ENCODE measurements at places on chromosomes 3 and 15.

GRCh38 chr3:113753376-113753985 is 6.6 kb downstream of the ATP6V1A start:
- DNase-seq: no peak

- DNase-seq: no peak
Measured at GRCh38 chr3:47617086-47618010, 38.7 kb upstream of the CSPG5 start.

DNA sequence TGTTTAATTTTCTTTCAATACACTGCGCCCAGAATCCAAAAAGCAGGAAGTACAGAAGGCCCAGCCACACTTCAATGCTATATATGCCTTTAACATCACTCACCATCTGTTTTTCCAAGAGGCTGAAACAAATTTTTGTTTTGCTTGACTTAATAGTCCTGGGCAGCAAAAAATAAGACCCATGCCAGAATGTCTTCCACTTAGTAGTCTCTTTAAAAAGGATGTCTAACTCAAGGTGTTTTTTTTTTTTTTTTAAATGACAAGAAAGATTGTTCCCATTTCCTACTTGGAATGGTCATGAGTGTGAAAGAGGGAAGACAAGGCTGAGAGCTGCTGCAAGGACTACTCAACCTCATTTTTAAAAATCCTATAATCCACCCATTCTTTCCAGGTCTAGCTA is 590.3 kb upstream of the SGO1 start:
- DNase-seq: no peak

DNA sequence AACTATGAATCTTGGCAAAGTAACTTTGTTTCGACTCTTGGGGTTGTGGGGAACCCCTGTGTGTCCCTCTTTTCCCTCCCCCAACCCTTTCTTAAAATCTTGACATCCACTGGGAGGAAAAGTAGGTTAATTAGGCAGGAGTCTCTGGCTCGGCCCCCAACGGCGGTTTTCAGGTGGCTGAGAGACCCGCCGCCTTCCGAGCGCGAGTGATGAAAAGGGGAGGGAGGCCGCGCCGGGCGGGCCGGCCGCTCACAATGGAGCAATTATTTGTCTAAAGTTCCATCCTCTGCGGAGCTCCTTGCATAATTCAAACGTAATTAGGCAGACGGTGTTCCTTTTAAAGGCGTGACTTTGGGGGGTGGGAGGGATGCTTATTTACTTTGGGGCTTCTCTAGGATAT is 51.7 kb downstream of the ZIC4 start:
- DNase-seq: no peak

DNA sequence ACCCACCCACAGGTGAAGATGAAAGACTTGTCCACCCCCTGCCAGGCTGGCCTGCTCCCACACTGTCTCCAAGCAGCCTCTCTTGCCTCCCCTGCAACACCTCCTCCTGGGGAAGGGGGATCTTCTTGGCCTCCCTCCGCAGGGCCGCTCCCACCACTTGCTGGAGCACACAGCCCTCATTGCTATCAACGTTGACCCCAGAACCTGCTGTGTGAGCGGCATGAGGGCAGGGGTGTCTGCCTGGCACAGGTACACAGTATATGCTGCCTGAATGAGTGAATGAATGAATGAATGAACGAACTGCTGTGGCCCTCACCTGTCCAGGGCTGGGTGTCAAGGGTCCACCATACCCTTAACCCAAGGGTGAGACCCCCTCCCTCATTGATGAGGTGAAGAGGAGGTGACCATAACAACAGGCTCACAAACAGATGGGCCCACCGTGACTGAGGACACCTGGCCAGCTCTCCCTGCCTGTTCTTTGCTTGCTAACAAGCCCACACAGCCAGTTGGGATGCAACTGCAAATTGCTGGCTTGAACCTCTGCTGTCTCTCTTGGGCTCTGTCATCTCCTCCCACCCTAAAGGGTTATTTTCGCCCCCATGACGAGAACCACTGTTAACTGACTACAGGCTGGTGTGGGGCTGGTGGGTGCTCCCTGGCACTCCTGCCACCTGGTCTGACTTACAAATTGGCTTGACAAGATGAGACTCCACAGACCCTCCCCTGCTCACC is 22.5 kb downstream of the SLC41A3 start:
- no peak for DNase-seq

GRCh38 chr3:105866656-105867653 is 1.9 kb downstream of the CBLB start:
- no peak for DNase-seq

DNA sequence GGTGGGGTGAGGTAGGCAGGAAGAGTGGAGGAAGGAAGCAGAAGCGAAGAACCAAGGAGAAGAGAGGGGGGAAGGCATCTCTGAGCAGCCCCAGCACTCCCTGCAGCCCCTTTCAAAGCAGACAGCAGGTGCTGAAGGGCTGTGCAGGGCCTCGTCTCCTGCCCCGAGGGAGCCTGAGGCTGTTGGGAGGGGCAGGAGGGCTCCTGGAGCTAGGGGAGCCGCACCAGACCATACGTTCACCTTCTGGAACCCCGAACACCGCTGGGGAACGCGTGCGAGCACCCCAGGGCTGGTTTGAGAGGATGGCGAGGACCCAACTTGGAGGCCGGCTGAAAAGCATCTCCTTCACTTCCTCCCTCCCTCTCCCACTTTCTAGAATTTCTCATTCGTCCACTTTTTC is 259.8 kb downstream of the FAM43A start:
- no peak for DNase-seq

DNA sequence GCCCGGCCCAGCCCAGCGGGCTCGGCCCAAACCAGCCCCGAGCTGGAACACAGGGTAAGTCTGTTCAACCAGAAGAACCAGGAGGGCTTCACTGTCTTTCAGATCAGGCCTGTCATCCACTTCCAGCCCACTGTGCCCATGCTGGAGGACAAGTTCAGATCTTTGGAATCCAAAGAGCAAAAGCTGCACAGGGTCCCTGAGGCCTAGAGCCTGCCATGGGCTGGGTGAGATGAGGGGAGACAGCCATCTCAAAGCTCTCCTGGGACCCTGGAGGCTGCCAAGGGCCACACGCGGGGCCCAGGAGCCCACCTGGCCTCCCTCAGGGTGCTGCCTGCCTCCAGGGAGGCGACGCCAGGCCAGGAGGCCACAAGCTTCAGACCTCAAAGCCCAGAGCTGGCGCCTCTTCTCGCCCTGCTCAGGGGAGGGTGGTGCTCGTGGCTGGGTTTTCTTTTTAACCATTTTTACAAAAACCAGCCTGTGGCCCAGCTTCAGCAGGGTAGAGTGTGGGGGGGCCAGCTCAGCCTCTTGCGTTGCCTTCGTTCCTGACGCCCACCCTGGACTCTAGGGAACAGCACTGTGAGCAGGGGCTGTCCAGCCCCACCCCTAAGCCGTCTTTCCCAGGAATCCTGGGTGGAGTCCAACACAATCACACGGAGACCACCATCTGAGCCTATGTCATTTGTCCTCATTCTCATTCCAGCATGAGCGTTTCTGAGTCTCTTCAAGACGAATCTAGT is 107.0 kb downstream of the ETFA start:
- no peak for DNase-seq

- DNase-seq: no peak
Measured at GRCh38 chr15:79947009-79947408, 24.0 kb downstream of the BCL2A1 start.

GRCh38 chr3:134105876-134106556 is 76.3 kb upstream of the SLCO2A1 start:
- no peak for DNase-seq

- no peak for DNase-seq
Measured at GRCh38 chr3:163071713-163072112, 1575.1 kb downstream of the OTOL1 start.

GRCh38 chr3:157394411-157394810 is 42.2 kb upstream of the PTX3 start:
- DNase-seq: no peak

DNA sequence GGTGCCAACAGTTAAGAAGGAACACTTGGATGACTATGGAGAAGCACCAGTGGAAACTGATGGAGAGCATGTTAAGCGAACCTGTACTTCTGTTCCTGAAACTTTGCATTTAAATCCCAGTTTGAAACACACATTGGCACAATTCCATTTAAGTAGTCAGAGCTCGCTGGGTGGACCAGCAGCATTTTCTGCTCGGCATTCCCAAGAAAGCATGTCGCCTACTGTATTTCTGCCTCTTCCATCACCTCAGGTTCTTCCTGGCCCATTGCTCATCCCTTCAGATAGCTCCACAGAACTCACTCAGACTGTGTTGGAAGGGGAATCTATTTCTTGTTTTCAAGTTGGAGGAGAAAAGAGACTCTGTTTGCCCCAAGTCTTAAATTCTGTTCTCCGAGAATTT is 3.0 kb downstream of the SKIL start:
- DNase-seq: no peak

- no peak for DNase-seq
Measured at GRCh38 chr15:66833371-66833770, 131.3 kb downstream of the SMAD6 start.

DNA sequence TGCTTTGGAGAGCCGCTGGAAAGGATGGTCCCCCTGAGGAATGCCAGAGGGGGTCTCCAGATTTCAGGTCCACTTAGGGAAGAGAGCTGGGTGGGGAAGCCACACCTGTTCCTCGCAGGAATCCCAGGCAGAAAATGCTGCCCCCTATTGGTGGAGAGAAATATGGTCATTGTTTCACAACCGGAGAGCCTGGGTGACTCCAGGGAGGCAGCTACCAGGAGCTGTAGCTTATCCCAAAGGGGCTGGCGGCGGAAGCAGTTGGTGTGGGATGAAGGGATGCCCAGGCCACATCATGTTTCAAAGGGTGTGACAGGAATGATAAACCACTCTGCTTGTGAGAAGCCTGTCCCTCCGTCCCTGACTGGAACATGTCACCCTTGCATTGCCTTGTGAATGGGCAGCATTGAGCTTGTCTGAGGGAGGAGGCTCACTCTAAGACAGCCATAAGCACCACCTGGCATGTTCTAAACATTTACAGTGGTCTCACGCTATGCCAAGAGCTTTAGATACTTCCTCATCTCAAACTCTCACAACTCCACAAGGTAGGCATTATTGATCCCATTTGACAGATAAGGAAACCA is 34.5 kb downstream of the POMGNT2 start:
- DNase-seq: no peak

- no peak for DNase-seq
Measured at GRCh38 chr3:135837977-135838631, 127.4 kb upstream of the PPP2R3A start.

GRCh38 chr3:54999811-55000210 is 72.0 kb upstream of the LRTM1 start:
- DNase-seq: no peak

GRCh38 chr15:66394472-66394871 is 7.8 kb downstream of the MAP2K1 start:
- no peak for DNase-seq

DNA sequence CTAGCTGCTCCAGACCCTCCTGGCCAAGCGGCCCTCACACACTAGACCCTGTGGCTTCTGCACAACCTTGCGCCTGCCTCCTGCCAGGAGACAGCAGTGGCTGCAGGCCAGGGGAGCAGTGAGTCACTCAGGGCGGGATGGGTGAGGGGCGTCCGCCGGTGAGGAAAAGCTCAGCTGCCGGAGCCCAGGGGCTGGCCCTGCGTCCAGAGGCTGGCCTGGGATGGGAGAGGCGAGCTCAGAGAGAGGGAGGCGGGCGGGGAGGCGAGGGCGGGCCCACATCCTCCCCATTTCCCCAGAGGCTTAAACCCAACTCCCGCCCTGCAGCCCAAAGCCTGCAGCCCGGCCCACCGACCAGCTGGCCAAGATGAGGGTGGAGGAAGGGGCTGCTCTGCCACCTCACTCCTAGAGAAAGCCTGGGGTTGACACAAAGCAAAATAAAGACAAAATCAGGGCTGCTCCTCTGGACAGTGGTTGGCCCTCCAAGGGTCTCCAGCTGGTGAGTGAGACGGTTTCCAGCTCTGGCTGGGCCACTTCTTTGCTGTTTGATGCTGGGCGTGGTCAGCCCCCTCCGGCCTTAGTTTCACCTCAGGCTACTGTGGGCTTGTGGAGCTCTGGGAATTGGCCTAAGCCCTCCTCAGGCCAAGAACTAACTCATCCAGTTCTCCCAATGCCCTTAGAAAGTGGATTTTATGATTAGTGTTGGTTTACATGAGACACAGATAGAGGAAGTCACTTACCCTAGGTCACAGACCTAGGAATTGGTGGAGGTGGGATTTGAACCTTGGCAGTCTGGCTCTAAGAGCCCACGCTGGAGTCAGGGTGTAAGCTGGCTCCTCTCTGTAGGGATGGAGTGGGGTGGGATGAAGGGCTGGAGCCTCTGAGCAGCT is 50.6 kb downstream of the IQSEC1 start:
- DNase-seq: no peak

DNA sequence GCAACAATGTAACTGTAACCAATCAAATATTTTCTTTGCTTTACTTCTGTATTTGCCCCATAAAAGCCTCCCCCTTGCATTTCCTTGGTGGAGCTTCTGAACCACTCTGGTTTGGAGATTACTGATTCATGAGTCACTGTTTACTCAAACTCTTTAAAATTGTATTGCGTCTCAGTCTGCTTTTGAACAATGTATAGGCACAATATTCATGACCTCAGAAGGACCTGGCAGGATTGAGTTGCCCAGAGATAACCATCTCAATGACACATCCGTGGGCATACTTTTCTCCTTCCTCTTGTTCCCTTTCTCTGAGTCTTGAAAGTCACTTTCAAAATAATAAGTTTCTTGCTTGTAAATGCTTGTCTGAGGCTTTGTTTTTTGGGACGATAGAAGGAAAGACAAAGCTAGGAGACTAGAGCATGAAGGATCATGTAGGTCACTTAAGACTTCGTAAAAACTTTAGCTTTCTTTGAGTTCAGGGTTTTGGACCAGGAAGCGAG is 57.1 kb upstream of the POU1F1 start:
- DNase-seq: peak; percentile 18

GRCh38 chr15:69298697-69299441 is at the start of gene PAQR5:
Gene PAQR5 (plus strand): TSS chr15:69298912. CDS start chr15:69360081, 61,169 bp downstream.
- DNase-seq: no peak

GRCh38 chr15:65087873-65088642 is 11.5 kb downstream of the KBTBD13 start:
- DNase-seq: no peak

GRCh38 chr3:173529062-173529711 is 131.6 kb downstream of the NLGN1 start:
- no peak for DNase-seq

- no peak for DNase-seq
Measured at GRCh38 chr3:45275006-45275704, 49.1 kb upstream of the TMEM158 start.

GRCh38 chr3:193968380-193968974 is 167.5 kb upstream of the HES1 start:
- DNase-seq: no peak

DNA sequence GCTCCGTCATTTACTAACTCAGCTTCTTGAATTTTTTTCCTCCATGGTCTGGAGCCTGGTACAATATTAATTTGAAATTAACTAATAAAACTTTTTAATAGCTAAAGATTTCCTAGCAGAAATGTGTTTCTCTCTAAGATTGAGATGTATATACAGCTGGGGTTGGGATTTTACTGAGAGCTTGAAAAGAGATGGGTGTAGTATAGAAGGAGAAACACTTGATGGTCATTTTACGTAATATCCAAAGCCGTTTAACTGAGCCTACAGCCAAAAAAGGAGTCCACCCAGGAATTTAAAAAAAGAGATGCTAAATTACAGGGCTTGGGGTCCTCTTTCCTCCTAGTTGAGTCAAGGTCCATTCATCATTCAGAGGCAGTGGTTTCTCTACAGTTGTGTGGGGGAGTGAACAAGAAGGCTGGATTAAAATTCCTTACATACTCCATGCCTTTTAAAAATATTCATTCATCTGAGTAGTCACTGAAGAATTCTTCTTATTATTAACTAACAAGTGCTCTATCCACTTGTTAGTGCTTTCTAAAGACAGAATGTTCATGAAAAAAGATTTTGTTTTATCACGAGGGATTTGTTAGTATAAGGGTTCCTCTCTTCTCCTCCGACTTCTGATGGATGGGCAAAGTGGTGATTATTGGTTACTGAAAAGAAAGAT is 255.3 kb upstream of the IL12A start:
- DNase-seq: no peak

GRCh38 chr3:52527039-52527731 is 6.5 kb downstream of the NT5DC2 start:
- no peak for DNase-seq

Measured in activated CD4-positive, alpha-beta T cell treated with anti-CD3 and anti-CD28 coated beads, Interleukin-2, amount 50 U/mL, for 24 hours (primary cell).